ENCODE measurements at places on chromosomes 5 and 9. TPM values are rescaled to one million over a fixed set of nuclear protein-coding genes. Genes with fewer than 3 reads are reported as not detected.

CCDC180 gene
- total RNA-seq: 17.8 TPM

DNA sequence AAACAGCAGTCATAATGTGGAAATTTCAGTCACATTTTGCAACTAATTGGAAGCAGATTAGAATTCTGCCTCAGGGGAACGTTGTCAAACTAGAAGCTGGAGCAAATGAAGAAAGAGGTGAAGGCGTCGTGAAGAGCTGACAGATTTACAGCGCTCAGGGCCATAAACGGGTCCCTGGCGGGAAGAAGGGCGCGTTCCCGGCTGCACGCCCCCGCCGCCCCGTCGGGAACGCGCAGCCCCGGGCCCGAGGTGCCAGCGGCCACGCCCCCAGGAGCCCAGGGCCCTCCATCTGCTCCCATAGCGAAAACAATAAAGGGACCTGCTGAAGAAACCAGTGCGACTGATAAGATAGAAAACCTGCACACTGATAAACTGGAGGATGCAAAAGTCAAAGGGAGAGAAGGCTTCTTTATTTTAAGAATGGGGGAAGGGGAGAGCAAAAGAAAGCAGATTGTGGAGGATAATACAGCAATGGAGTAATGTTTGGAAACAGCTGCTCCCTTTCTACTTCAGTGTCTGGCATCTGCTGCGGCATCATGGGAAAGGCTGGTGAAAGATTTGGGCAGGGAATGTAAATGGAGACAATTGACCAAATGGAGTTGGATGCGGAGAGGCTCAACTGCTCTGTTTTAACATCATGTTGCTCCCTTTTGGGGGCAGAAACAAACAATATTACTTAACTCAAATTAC, 11.1 kb downstream of the ZNF608 start:
- no peak for DNase-seq

ZNF658 gene
- total RNA-seq: 1.3 TPM

PPIC gene
- total RNA-seq: not detected

DNA sequence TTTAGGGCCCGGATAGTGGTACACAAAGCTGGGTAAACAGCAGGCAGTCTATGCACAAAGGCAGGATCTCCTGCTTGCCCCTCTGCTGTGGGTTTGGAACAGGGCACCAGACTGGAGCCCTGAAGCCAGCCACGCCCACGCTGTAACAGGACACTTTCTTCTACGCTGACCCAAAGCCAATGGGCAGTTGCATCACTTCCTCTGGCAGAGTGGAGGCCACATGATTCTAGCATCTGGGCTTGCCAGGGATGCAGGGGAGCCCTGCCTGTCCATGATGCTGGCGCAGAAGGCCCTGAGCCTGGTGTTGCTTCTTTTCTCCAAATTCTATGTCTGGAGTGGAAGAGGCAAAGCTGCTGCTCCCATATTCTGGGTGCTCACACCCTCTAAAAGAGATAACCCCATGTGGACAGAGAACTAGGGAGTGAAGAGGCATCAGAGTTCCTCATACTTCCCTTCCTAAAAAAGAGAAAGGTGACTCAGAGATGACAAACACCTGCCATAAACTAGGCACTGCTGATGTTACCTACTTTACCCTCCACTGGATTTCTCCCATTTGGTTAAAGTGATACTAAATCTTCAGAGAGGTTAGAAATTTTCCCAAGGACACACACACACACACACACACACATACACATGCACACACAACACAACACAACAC, 260.3 kb upstream of the KLF4 start:
- DNase-seq: no peak

DNA sequence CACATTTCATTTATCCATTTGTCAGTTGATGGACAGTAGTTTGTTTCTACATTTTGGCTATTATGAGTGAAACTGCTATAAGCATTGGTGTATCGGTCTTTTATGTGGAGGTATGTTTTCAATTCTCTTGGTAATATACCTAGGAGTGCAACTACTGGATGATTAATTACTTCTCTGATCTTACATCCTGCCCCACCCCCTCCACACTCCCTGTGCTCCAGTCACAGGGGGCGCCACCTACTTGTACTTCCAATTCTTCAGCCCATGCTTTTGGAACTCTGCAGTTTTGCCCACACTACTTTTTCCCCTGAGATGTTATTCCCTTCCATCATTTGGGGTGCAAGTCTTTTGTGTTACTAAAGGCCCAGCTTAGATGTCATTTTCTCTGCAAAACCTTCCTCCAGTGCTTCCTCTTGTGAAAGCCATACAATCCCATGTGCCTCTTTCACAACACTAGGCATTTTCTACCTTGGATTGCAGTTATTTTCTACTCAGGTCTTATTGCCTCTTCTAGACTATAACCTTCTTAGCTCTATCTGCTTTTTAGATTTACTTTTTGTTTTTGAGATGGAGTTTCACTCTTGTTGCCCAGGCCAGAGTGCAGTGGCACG, 42.1 kb downstream of the SEC61B start:
- no peak for DNase-seq

ZDHHC11 gene
- total RNA-seq: 2.2 TPM

- no peak for DNase-seq
Observed at GRCh38 chr5:103452089-103452488, 110.5 kb downstream of the NUDT12 start.

GRCh38 chr5:54090495-54091120, 219.8 kb downstream of the ARL15 start:
- no peak for DNase-seq

DNA sequence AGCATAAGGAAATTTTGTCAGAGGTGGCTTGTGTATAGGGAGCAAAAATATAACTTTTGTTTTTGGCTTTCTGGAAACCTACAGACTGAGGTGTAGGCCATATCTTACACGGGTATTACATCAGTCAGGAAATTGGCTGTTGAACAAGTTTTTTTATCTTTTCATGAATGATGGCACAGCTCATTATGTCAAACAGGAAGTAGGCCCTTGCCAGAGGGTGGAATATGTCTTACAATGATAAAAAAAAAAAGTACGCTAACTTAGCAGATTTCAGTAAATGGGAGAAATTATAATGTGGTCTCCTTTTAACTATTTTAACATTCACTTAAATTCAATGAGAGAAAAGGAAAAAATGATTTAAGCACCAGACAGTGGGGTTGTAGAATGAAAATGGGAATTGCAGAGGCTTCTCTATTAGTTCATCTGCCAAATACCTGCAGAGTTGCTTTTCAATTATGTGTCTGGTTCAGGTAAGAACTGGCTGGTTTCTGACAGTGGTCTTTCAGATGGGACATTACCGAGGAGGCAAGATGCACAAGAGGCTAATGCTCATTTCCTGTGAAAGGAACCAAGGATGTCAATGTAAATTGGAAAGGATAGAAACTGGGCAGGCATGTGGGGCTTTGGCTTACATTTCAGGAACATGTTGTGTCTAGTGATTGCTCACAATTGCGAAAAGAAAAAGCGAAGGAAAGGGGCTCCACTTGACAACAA, 169.9 kb downstream of the NNT start:
- no peak for DNase-seq

GRCh38 chr5:156942064-156942463, 21.0 kb downstream of the TIMD4 start:
- no peak for DNase-seq

DNA sequence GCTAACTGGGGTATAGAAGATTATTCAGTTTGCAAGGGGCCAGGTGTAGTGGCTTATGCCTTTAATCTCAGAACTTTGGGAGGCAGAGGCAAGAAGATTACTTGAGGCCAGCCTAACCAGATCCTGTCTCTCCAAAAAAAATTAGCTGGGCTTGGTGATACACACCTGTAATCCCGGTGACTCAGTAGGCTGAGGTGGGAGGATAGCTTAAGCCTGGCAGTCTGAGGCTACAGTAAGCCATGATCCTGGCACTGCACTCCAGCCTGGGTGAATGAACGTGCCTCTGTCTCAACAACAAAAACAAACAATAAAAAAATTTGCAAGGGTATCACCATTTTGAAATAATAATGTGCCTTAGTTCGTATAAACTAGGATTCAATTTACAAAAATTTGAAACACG, 51.3 kb downstream of the BAAT start:
- DNase-seq: no peak

IFNA2 gene
- total RNA-seq: not detected

UNC13B gene
- total RNA-seq: 0.21 TPM

SMIM33 gene
- total RNA-seq: not detected

GRCh38 chr9:83920469-83920926, 734 bp downstream of the KIF27 start:
- peak; percentile 82 for DNase-seq

DIRAS2 gene
- not detected for total RNA-seq

DNA sequence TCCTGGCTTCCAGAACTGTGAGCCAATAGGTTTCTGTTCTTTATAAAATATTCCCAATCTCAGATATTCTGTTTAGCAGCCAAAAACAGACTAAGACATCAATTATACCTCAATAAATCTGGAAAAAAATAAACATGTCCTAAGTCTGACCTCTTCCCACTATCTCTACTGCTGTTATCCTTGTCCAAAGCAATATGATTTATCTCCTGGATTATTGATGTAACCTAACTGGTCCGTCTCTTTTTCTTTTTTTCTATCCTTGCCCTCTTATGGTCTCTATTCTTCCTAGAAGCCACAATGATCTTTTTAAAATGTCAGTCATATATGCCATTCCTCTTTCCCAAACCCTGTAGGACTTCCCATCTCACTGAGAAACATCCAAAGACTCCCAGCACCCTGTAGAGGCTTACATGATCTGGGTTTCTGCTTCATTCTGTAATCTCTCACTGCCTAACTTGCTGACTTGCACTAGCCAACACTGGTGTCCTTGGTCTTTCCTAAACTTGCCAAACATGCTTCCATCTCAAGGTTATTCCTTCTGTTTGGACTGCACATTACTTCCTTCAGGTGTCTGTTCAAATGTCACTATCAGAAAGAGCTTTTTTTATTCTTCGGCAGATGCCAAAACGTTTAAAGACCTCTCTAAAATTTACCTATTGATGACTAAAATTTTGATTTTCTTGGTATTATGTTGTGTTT, 13.1 kb downstream of the FOCAD start:
- DNase-seq: no peak

- no peak for DNase-seq
Observed at GRCh38 chr9:99235926-99236634, 14.0 kb downstream of the SEC61B start.

DNA sequence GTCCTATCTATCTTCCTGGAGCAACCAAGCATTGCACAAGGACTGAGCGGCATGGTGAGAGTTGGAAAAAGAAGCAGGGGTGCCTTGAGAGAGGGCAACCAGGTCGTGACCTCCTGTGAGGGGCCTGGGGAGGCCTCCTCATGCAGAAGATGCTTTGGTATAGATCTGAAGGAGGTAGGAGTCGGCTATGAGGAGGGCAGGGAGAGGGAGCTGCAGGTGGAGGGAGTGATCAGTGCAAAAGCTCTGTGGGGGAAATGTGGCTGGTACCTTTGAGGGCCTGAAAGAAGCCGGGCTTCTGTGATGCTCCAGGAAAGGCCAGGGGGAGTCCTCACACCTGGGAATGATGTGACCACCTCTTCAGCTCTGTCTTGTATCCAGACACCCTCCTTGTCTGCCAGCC, 3.6 kb upstream of the SLC25A48 start:
- DNase-seq: no peak

DNA sequence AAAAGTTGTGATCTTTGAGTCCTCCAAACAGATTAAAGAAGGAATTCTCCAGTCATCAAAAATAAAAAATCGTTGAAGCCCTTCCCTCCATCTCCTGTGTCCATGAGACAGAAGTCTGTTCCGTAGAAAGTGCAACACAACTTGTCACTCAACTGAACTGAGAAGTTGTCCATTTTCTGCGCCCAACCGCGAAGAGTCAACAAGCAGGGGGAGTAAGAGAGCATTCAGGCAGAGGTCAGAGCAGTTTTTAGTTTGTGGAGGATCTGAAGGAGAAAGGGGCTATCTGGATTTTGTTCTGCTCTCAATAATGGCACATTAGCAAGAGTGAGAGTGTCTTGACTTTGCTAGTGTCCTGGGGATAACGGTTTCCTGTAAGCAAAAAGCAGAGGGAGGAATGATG, 303.9 kb downstream of the ICE1 start:
- DNase-seq: no peak

DNA sequence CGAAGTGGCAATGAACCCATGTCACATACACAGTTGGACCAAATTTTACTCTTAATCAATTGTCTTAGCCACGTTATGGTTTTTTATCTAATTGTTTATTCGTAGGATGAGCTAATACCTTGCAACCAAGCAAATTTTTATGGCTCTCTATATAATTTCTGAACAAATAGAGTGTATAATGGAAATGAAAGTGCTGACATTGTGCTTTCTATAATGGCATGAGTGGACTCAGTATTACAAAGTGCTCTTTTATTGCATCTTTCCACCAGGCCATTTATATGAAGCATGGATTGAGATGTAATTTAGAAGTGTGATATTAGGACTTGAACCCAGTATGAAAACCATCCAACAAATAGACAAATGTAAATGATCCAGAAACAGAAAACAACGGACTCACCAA, 1096.0 kb downstream of the DTWD2 start:
- DNase-seq: no peak

- no peak for DNase-seq
Observed at GRCh38 chr5:2000591-2000990, 117.9 kb upstream of the IRX4 start.

GRCh38 chr9:100379862-100380261, 27.1 kb upstream of the TEX10 start:
- no peak for DNase-seq

MPDZ gene
- not detected for total RNA-seq

CDX1 gene
- total RNA-seq: not detected

PCDHGA9 gene
- 0.61 TPM for total RNA-seq

- DNase-seq: no peak
Observed at GRCh38 chr5:153831973-153832372, 206.7 kb downstream of the FAM114A2 start.

DNA sequence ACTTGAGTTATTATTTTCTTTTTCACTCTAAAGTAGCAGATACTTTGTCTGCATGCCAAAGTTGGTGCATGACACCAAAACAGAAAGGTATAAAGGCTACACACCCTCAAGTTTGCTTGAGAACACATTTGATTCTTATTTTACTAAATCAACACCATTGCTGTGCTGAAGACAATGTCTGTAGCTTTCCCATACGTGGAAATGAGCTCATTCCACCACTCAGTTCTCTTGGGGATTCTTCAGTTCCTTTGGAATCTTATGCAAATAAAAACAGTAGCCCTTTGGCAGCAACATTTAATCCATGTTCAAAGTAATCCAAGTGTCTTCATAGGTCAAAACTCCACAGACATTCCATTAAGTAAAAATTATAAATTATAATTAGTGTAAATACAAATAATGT, 264.9 kb downstream of the TLE1 start:
- DNase-seq: no peak

GRCh38 chr5:97072696-97073095, 69.7 kb downstream of the LIX1 start:
- no peak for DNase-seq
